ENCODE measurements at places on chromosomes 7 and 10.

- DNase-seq, result no peak
Measured at GRCh38 chr10:100734295-100735086, 10.9 kb upstream of the PAX2 start.

- peak; percentile 26 for DNase-seq
Measured at GRCh38 chr7:25758559-25758958, 393.4 kb upstream of the NFE2L3 start.

GRCh38 chr10:34408381-34408780 is 406.7 kb downstream of the PARD3 start:
- DNase-seq, result no peak

DNA sequence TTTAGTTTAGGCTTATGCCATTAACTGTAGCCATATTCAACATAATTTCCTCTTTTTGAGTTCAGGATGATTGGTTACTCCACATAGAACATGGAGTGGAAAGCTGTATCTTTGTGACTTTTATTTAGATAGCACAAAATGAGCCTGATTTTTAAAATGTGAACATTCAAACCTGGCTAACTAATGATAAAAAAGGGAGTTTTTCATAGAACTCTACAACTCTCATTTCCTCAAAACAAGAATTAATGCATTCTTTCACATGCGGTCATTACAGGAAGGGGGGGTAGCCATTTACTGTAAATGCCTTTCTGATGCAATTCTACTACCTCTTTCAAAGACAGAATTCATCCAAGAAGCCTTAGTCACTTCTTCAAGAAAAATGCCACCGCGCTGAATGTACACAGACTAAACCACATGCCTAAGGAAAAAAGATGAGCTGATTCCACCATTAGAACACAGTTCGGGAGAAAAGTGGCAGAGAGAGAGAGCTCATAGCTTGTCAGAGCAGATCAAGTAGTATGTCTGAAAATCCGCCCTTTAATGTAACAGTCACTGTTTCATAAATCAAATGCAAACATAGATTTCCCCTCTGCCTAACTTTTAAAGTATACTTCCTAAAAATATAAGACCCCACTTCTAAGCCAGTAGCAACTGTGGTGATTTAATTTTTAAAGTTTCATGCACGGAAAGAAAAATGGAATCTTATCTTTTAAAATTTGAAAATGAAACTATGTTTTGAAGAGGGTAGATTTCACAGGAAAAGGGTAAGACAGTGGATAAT is 226.4 kb upstream of the KLF14 start:
- no peak for DNase-seq

GRCh38 chr7:1127001-1127400 is 33.0 kb downstream of the ZFAND2A start:
- DNase-seq, result no peak

- no peak for DNase-seq
Measured at GRCh38 chr7:135886345-135887132, 90.6 kb downstream of the MTPN start.

DNA sequence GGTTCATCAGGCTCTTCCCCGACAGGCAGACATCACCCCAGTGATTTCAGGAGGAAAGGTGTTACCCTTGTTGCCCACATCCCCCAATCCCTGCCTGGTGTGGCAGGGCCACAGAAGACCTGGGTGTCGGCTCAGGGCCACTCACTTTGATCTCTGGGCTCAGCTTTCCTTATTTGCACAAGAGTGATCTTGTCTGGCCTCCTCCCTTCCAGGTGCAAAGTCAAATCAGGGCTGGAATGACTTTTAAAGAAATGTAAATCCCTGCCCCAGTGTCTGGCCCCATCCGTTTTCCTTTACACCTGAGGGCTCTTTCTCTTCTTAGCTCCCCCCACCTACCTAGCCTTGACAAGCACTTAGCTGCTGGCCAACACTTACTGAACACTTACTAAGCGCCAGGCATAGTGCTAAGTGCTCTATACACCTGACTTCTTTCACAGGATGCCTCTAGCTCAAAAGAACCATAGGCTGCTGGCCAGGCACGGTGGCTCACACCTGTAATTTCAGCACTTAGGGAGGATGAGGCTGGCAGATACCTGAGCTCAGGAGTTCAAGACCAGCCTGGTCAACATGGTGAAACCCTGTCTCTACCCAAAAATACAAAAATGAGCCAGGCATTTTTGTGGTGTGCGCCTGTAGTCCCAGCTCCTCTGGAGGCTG is 979 bp upstream of the NODAL start:
- no peak for DNase-seq

DNA sequence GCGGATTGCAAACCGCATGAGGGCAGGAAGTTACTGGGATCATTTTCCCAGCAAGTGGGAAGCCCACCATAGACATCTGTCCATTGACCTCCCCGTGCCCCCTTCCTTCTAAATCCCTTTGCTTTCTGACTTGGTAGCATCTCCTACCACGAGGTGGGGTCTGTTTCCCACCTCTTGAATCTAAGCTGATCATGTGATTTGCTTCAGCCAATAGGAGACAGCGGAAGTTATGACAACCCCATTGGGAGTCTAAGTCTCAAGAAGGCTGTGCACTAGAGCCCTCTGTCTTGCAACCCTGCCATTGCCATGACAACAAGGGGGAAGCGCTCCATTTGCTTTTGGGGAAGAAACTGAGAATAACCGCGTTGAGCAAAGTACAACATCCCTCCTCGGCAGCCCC is 39.2 kb upstream of the CARD11 start:
- peak; percentile 10 for DNase-seq

GRCh38 chr7:81929386-81929785 is 159.5 kb upstream of the HGF start:
- no peak for DNase-seq

GRCh38 chr10:75401569-75402485 is at the start of gene ZNF503:
ZNF503 (minus strand) TSS chr10:75401764; CDS start chr10:75401419, 345 bp downstream.
- DNase-seq, result peak; percentile 87

GRCh38 chr7:133582766-133583523 is 330.1 kb downstream of the EXOC4 start:
- peak; percentile 12 for DNase-seq

GRCh38 chr7:99267481-99267840 is 5.2 kb upstream of the MYH16 start:
- DNase-seq, result no peak

GRCh38 chr7:80832006-80832405 is 86.8 kb downstream of the SEMA3C start:
- DNase-seq, result no peak

DNA sequence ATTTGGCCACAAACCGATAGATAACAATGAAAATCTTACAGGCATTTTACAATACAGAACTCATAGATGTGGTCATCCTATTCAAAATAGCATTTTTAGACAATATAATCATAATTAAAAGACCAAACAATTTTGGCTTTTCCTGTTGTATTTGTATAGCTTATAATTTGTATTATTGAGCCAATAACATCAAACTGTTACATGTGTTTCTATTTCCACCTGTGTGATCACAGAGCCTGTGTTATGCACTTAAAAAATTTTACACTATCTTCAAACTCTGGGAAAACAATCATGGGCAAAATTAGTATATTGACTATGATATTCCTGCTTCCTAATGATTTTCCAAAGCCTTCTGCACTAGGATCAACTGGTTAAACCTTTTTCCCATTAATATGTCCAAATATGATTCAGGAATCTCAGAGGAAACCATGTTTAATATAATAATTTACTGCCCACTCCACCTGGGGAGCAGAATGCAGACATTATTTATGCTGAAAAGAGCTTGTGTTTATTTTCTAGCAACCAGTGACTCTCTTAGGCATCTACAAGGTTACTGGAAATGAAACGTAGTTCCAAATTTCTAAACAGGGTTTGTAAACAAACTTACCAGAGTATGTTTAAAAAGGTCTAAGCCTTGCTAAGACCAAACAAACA is 1.7 kb downstream of the RHOBTB1 start:
- DNase-seq, result no peak

DNA sequence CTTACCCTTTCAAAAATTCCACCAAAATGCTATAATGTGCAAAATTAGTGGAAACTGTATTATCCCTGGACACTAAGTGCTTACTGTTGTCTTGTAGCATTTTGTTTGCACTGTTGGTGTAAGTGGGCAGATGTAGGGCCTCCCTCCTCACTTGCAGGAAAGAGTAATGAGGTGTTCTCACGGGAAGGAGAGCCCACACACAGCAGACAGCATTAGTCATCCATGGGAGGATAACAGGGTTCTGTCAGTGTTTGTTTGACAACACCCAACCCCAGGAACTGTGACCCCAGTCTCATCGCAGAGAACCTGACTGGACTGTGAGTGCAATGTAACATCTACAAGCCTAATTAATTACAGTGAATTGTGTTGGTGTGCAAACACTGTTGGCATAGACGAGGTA is 58.7 kb upstream of the VSTM2A start:
- no peak for DNase-seq

DNA sequence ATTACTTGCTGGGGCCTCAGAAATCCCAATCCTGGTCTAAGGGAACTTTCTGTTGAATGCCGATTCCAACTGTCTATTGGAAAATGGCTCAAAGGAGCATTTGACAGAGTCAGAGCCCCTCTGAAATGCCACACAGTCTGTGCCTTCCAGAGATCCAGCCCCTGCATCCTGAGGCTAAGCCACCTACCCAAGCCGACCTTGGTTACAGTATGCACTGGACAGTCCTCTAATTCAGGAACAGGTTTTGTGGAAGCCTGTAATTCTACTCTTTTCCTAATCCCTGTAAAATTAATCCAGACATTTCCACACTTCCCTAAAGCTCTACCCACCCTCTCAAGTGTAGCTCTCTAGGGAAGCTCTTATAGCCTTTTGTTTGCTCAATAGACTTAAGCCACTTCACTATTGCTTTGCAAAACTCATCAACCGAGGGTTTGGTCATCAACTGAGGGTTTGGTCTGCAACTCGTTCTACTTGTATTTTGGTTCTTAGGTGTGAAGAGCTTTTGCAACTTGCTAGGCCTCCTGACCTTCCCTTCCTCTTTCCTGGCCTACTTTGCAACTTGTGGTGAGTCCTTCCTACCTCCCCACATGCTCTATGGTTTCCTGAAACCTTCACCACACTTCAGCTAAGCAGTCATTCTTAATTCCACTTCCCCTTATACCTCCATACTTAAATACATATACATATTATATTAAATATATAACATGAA is 364.8 kb downstream of the SFMBT2 start:
- peak; percentile 70 for DNase-seq

- DNase-seq, result peak; percentile 62
Measured at GRCh38 chr10:123200531-123200930, 46.3 kb downstream of the BUB3 start.

GRCh38 chr10:7866176-7866575 is 47.9 kb downstream of the TAF3 start:
- DNase-seq, result no peak

- DNase-seq, result no peak
Measured at GRCh38 chr10:15459218-15459617, 88.1 kb upstream of the FAM171A1 start.

GRCh38 chr10:132232023-132232951 is 45.5 kb downstream of the DPYSL4 start:
- DNase-seq, result no peak

GRCh38 chr10:117539361-117539773 is 3.2 kb upstream of the EMX2 start:
- no peak for DNase-seq

- no peak for DNase-seq
Measured at GRCh38 chr7:80838643-80839042, 80.2 kb downstream of the SEMA3C start.

DNA sequence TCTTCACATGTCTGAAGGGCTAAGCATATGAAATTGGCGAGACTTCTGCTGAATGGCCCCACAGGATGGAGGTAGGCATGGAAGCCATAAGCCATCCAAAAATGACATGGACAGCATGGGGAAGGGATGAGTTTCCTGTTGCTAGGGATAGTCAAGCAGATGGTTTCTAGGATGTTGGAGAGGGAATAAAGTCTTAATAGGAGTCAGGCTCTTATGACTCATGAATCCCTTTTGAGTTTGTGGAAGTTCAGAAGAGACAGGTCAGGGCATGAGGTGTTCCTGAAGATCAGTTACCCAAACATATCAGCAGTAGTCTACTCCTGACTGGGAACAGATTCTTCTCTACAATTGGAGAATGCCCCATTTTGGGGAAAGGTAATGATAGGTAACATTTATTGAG is 243.9 kb downstream of the REEP3 start:
- DNase-seq, result no peak

DNA sequence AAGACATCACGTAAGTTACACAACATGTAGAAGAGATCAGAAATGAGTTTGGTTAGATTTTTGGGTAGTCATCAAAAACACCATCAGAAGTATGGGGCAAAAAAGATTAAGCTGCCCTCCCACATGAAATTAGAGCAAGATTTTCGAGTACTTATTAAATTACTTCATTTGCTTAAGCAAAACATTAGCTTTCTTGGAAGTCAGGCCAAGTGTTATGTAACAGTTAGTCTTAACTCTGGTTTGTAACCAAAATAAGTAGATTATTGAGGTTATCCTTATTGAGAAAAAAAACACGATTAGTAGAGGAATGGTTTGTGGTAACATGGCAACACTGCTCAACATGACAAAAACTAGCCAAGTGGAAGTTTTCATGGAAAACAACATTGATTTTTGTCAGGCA is 37.9 kb downstream of the HBP1 start:
- DNase-seq, result no peak

DNA sequence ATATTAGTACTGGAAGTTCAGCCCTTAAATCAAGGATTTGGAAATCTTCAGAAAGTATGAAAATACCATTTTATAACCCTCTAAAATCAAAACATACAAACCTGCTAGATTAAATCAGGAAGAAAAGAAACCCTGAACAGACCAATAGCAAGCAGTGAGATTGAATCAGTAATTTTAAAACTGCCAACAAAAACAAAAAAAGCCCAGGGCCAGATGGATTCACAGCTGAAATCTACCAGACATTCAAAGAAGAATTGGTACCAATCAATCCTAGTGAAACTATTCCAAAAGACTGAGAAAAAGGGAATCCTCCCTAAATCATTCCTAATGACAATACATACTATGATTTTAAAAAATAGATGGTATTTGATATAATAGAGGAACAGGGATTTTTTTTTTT is 70.1 kb downstream of the MCU start:
- no peak for DNase-seq

GRCh38 chr7:138752518-138753149 is 45.2 kb upstream of the TMEM213 start:
- DNase-seq, result peak; percentile 63

- peak; percentile 16 for DNase-seq
Measured at GRCh38 chr10:11245510-11245909, 227.8 kb downstream of the CELF2 start.

DNA sequence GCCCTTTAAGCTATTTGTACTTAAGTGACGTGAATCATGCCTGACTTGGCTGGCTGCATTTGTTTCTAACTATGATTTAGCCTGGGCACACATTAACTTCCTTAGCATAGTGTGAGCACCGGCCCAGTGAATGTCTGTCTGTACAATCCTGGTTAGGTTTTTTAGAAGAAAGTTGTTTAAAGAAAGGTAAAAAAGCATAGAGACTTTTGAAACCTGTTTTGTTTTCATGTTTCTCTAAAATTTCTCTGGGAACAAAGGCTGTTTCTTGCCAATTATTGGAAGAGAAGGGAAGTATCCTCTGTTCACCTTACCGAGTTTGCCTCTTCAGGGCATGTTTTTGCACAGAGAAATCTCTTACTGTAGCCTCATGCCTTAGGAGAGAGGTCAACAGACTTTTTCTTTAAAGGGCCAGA is 42.9 kb upstream of the MET start:
- DNase-seq, result no peak
